ENCODE measurements at places on chromosomes 5 and 9. TPM values are rescaled to one million over a fixed set of nuclear protein-coding genes. Genes with fewer than 3 reads are reported as not detected.

GRCh38 chr9:3769646-3770045 is 243.8 kb upstream of the RFX3 start:
- no peak for DNase-seq

- DNase-seq: peak; percentile 4
Observed at GRCh38 chr5:122120957-122121356, 8.4 kb upstream of the ZNF474 start.

TSSK1B gene
- not detected for total RNA-seq

DNA sequence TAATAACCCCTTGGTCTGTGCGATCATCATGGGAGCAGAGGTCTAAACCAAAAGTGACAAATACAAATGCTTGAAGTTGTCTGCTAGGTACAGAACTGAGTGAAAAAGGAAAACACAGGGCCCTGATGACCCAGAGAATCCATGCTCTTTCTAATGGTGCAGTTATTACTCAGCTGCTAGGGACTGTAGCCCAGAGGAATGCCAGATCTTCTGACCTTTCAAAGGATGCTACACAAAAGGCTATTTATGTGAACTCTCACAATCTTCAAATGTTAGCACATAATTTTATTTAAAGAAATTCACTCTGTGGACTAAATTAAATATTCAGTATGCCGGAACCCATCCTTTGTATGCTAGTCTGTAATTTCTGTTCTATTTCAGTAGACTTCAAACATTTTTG is 79.9 kb downstream of the PRR16 start:
- no peak for DNase-seq

- DNase-seq: no peak
Observed at GRCh38 chr9:34374905-34375552, 1.7 kb downstream of the MYORG start.
